ENCODE measurements at places on chromosomes 4 and X.
A peak's percentile ranks its signal among the peaks of the same experiment; 100 is the strongest.

DNA sequence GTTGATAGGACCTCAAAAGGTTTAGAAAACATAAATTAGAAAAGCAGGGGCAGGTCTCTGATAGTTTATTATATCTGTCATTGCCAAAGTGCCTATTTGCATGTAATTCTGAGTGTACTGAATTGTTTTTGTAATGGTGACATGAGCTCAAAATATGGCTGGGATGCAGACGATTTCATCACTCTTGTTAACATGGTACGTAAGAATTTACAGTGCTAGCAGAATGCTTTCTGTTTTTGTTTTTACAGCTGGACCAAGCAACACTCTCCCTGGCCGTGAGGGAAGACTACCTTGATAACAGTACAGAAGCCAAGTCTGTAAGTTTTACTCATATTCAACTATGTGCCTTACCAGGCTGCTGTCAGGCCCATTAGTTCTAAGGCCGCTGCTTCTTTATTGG lies 58.1 kb downstream of the PHEX start:
- no peak for DNase-seq

DNA sequence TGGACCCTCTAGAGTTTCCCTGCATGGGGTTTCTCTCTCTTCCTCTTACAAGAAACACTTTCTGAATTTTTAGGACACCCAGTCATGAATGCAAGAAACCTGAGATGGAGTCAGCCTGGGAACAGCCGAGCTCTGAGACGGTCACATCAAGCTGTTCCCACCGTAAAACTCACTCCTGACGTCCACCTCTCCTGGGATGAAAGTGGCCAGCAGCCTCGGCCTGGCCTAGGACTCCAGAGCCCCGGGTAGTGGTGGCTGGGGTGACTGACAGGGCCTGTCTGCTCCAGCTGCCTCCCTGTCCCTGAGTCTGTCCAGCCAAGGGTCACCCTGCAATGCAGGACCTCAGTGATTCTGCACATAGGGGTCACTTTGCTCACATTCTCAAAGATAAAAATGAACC lies 217.8 kb downstream of the SHOX start:
- no peak for DNase-seq

- DNase-seq: no peak
Observed at GRCh38 chr4:154344686-154345085, 146.9 kb downstream of the DCHS2 start.

DNA sequence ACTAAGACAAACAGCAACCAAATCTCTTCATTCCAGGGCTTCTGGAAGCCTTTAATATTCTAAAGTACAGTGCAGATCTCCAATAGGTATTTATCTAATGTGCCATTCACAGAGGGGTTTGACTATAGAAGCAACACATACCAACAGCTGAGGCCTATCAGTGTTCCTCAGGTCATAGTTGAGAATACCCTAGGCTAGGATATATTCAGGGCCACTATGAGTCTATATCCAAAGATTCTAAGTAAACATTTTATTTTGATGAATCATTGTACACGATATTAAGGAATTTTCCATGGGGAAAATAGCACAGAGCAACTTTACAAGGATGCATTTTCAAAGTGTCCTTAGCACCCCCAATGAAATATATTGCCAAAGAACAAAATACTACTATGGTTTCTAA lies 9.7 kb downstream of the SMIM10 start:
- DNase-seq: no peak

- DNase-seq: no peak
Observed at GRCh38 chr4:44479731-44480130, 31.1 kb upstream of the KCTD8 start.

DNA sequence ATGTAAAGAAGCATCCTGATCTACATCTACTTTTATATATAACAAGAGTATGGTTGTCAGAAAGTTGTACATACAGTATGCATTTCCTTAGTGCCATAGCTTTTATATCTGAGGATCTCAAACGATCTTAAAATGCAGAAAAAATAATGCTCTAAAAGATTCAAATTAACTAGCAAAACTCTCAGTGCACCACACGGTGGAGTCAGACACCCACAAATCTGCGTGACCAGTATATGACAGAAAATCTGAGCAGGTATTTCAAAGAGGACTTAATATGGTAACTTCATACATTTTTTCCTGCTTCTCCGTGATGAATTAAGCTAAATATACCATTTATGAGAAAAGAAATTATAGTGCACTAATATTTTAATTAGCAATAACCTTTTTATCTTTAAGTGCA lies 803.0 kb downstream of the DMD start:
- no peak for DNase-seq

DNA sequence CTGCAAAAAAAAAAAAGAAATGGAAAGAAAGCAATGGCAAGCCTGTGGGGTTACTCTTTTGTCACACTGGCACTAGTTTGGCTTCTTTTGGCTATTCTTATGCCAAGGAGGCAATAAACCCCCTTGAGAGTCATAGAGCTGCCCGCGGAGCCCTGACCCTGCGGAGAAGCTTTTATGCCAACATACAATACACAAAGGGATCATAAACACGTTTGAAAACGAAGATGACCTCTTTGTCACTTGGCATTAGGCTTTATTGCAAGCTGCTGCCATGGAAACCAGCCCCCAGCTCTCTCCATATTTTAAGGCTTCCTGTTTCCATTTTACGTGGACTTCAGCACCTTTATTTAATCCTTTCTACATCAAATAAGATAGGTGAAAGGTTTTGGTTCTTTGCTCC lies 7.6 kb downstream of the NEUROG2 start:
- DNase-seq: peak; percentile 8

GRCh38 chrX:9315086-9315485 lies 149.8 kb upstream of the TBL1X start:
- DNase-seq: no peak

DNA sequence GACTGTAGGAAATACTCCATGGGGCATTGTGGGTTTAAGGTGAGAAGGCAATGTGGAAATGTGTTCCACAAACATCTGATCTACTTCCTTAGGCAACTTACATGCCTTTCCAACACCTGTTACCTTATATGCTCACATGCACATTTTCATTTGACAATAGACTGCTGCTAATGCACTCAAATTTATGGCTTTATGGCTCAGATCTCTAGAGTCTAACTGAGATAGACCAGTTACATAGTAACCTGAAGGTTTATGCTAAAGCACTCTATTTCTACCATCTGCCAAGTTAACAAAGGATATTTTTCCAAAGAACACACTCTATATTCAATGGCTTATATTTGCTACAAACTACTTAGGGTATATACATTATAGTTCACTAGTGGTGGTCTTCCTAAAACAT lies 969.0 kb downstream of the TECRL start:
- no peak for DNase-seq

GRCh38 chrX:44265559-44265958 lies 77.9 kb downstream of the EFHC2 start:
- no peak for DNase-seq

GRCh38 chrX:139332441-139332840 lies 198.1 kb upstream of the F9 start:
- no peak for DNase-seq

Data from NCI-H187 (cell line).